ENCODE measurements at places on chromosomes 12 and 14.

DNA sequence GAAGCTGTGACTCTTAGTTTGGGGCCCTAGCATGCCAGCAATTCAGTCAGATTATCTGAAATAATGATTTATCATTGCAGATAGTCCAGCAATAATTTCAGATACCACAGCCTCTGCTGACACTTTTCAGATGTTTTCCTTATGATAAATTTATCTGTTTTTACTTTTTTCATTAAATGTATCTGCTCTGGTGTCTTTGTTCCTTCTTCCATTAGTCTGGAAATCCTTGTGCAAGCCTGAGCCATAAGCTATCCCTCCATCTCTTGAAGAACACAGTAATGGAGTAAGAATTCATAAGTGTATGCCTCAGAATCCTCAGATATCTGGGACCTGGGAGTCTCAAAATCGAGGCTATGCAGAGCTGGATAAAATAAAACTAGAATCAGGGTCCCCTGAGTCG lies 146.4 kb upstream of the KRR1 start:
- no peak for DNase-seq

- peak; percentile 42 for DNase-seq
These were observed 1.7 kb downstream of the NDRG2 start for GRCh38 chr14:21023174-21023573.

DNA sequence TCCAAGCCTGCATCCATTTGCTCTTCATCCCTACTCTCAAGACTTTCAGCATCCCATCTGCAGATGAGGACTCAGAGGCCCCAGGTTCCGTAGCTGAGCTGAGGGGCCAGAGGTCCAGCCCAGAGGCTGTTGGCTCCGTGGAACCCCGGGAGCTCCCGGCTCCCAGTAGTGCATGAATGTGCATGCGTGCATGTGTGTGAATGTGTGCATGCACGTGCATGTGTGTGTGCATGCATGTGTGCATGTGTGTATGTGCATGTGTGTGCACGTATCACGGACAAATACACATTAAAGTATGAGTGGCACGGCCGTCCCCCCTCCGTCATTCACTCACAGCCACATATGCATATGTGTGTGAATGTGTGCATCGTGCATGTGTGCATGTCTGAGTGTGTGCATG lies 149.9 kb downstream of the KIF26A start:
- DNase-seq: no peak

GRCh38 chr12:45828402-45828801 lies 98.9 kb downstream of the ARID2 start:
- DNase-seq: peak; percentile 11

DNA sequence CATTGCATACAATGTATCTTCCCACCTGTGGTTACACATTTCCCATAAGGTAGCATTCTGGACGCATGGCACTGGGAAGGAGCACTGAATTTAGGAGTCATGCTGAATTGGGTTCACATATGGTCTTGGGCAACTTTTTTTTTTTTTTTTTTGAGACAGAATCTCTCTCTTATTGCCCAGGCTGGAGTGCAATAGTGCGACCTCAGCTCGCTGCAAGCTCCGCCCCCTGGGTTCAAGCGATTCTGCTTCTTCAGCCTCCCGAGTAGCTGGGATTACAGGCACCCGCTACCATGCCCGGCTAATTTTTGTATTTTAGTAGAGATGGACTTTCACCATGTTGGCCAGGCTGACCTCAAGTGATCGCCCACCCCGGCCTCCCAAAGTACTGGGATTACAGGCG lies 13.3 kb downstream of the DIP2B start:
- DNase-seq: peak; percentile 34

GRCh38 chr14:68448252-68448902 lies 344.5 kb downstream of the ZFP36L1 start:
- DNase-seq: no peak

DNA sequence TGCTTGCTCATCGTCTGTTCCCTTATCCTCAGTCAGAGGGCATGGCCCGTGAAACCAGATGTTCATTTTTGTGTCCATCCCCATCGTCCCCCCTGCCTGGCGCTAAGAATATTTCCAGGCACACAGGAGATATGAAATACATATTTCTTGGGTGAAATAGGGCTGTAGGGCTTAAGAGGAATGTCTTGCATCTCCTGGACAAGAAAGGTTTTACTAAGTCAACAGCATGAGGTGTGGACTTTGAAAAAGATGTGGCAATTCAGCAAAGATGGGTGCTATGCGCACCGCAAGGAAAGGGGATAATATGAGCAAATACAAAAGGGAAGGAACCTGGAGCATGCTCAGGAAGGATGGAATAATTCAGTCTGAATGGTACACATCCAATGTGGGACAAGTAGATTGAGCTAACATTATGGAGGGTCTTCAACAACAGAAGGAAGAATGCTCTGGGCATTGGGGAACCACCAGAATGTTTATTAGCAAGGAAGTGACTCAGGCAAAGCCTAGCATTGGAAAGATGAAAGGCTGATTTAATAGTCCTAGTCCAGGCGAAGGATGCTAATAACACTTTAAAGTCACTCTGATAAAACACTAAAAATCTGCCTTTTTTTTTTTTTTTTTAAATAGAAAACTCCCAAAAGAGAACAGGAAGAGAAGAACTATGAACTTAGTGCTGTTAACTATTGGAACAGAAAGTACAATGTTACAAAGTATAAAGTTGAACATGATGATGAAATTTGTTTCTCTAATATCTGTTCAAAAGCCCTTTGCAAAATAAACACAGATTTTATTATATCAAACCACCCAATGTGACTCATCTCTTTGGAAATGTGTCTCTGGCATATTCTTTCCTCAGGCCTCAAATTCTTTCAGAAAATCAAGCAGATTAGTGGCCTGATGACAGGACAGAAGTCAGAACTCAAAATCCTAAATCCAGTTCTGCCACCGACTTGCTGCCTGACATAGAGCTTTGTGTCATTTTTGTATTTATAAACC lies 449.5 kb downstream of the BCAT1 start:
- no peak for DNase-seq

DNA sequence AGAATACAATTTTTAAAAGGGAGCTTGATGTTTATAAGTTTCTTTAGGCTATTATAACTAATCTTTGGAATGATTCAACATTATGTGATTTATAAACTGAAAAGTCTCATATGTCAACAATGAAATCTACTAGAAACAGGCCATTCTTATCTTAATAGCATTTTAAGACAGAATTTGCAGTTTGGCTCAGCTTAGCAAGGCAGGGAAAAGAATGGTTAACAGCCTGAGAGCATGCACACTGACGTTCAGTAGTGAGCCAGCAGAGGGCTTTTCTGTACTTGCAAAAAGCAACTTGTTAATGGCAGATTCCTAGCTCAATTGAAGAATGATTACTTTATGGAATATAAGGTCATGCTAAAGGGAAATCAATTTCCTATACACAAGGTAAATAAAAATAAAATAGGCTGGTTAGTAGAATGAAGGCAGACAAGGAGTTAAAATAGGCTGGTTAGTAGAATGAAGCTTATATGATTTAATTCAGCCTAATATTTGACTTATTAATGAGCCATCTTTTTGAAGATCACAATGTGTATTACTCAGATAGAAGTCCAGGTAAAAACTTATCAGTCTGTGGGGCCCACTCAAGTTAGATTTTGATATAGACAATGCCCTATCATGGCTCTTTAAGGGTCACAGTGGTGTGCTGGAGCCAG lies 95.9 kb downstream of the OTOGL start:
- peak; percentile 3 for DNase-seq

GRCh38 chr14:72739446-72740405 lies 154.2 kb downstream of the DPF3 start:
- DNase-seq: no peak

GRCh38 chr12:54258201-54258681 lies 21.7 kb downstream of the CBX5 start:
- no peak for DNase-seq

GRCh38 chr14:90523544-90523943 lies 126.7 kb downstream of the CALM1 start:
- DNase-seq: no peak

GRCh38 chr14:37843954-37844607 lies 248.7 kb downstream of the TTC6 start:
- no peak for DNase-seq

DNA sequence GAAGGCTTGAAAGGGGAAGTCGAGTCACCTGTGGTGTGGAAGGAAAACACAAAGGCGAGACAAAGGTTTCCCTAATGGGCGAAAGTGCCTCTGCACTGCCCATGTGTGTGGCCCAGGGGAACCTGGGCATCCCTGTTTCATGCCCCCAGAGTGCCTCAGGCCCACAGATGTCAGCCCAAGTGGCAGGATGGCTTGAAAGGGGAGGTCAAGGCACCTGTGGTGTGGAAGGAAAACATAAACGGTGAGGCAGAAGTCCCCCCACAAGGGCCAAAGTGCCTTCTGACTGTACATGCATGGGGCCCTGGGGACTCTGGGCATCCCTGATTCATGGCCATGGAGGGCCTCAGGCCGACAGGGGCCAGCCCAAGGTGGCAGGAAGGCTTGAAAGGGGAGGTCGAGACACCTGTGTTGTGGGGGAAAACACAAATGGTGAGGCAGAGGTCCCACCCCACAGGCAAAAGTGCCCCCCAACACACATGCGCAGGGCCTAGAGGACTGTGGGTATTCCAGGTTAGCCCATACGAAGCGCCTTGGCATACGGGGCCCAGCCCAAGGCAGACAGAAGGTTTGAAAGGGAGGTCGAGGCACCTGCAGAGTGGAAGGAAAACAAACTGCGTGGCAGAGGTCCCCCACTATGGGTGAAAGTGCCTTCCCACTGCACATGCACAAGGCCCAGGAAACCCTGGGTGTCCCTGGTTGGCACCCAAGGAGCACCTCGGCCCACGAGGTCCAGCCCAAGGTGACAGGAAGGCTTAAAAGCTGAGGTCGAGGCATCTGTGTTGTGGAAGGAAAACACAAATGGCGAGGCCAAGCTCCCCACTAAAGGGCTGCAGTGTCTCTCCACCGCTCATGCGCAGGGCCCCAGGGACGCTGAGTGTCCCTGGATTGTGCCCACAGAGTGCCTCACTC lies 382.3 kb downstream of the ALG10 start:
- no peak for DNase-seq

- DNase-seq: peak; percentile 94
These were observed 13.0 kb downstream of the PLEKHG6 start for GRCh38 chr12:6323340-6323994.

GRCh38 chr14:93458234-93458633 lies 27.5 kb downstream of the UNC79 start:
- no peak for DNase-seq

GRCh38 chr14:89303456-89304435 lies 113.3 kb downstream of the FOXN3 start:
- peak; percentile 85 for DNase-seq

DNA sequence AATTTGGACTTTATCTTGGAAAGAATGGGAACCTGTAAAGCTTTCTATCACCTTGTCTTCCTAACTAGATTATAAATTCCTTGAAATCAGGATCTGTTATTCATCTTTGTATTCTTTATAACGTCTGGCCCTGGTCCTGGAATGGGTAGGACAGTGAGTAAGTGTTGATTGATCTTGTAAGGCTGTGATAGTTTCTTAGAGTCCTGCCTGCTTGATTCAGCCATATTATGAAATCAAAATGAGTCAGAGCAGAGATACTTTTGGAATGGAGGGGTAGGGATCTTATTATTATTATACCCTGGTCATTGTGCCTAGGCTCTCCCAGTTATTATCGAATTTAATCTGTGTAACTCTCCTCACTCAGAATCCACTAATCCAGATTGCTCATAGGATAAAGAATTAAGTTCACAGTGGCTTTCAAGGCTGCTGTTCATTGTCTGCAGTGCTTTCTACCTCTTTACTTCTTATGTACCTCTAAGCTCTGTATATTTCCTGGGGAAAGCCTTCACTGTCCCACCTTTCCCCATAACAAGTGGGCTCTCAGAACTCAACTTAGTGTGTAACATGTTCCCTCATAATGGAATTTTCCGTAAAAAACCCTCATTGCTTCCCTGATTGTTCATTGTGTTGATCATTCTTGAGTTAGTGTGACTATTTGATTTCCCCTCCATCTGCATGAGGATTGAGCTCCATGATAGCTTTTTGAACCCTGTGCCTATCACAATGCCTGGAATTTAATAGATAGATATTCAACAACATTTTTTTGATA lies 93.3 kb downstream of the DAAM1 start:
- DNase-seq: peak; percentile 32

DNA sequence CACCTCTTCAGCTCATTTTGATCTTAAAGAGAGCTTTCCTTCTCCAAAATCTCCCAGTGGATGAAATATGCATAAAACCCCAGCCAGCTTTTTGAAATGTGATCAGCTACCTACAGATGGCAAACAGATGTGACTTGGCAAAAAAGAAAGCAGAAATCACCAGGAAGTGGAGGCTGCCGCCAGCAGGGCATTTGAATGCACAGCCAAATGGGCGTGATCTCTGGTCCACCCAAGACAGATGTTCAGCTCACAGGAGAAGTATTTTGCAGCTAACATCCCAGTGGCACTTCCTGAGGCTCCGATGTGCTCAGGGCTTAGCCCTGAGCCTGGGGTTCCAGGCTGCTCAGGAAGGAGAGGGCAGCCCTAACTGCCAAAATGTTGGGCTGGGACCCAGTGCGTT lies 78.3 kb downstream of the LGMN start:
- peak; percentile 54 for DNase-seq

DNA sequence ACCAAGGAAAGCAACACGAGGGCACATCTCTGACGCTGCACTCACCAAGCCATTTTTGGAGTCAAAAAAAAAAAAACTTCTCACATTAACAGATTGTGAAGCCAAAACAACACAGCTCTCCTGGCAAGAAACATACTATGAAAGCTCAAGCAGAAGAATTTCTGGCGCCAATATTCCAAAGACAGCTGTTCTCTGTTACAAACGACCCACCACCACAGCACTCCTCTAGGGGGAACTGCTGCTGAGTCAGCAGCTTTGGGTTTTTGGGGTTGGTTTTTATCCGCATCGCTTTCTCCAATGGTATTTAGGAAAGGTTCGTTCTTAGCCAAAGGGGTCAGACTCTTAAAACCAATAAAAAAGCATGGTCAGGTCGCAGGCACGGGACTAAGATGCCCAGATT lies 379.4 kb downstream of the RPS29 start:
- DNase-seq: no peak

GRCh38 chr12:122982963-122983788 lies 2.7 kb downstream of the ARL6IP4 start:
- DNase-seq: no peak

- no peak for DNase-seq
These were observed 828.2 kb upstream of the FOXG1 start for GRCh38 chr14:27938392-27938791.

GRCh38 chr12:69262264-69262974 lies 23.1 kb downstream of the CPSF6 start:
- no peak for DNase-seq

- DNase-seq: no peak
These were observed 18.8 kb upstream of the SLCO1A2 start for GRCh38 chr12:21353487-21353886.

DNA sequence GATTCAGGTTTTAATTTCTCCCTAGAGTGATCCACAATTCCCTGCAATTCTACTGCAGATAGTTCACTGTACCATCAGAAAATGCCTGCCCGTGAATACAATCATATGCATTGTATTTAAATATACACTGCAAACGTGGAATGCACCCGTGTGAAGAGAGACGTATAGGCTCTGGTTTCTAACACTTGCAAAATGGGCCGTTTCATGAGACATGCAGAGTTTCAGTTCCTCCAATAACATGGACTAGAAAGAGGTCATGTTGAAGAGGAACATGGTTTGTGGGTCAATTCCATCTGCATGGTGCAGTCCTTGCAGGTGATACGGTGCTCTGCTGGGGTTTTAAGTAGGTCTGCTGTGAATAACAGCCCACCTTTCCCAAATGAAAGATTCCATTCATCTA lies 373.3 kb downstream of the TMEM132D start:
- no peak for DNase-seq

Data from suppressor macrophage treated with lipopolysaccharide for 4 hours (primary cell).